ENCODE measurements at places on chromosomes 3 and 15.

- no peak for ATAC-seq
Measured at GRCh38 chr3:172224560-172225214, 185.3 kb downstream of the FNDC3B start.

DNA sequence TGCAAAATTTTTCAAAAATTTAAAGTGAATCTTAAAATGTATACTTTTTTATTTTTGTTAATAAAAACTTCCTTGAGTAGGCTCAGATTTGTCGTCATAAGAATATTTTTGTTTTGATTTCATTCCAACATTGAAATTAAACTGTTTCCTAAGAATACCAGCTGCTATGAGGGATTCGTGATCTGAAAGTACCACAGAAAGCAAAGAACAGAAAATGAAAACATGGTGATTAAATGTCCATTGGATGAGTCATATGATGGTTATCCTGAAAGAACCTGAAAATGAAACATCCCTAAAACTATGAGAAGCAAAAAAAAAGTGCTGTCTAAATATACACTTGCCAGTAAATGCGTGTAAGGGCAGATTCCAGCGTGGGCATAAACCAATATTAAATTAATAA is 143.8 kb downstream of the GMNC start:
- no peak for ATAC-seq

GRCh38 chr3:195550723-195551122 is 7.6 kb upstream of the PPP1R2 start:
- ATAC-seq = no peak

GRCh38 chr15:91413142-91413541 is 313.1 kb downstream of the SV2B start:
- no peak for ATAC-seq

DNA sequence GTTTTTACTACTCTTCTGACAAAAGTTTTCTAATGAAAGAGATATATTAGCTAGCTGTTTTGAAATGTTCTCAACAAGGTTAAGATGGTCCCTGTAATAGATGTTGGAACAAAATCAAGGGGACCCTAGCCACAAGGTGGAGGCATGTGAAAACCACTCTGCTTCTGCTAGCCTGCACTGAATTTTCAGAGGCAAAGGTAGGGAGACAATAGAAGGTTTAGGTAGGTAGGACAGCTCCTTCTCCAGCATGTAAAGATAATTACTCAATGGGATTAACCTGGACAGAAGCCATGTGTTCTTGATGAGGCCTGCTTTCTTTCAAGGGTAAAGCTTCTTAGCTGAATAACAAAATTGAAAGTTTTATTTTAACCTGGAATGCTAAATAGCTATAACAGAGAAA is 333.5 kb downstream of the LSAMP start:
- ATAC-seq = no peak

GRCh38 chr3:183317886-183318865 is 65.1 kb downstream of the B3GNT5 start:
- no peak for ATAC-seq

DNA sequence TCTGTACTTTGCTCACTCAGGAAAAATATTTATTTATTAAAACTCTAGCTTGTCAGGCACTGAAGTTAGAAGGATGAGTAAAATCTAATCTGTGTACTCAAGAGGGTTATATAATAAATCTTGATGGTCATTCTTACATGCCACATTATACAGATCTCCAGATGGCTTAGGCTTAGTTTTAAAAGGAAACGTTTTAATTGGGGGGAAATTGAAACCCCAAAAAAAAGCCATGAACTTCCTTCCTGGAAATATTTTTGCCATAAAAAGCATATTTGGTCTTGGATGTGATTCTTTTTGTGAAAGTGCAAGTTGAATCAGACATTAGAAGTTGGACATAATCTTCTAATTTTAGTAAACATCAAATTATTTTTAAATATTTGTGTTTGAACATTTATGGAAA is 6.0 kb downstream of the SENP8 start:
- ATAC-seq = no peak

GRCh38 chr3:69423463-69424155 is 37.7 kb upstream of the FRMD4B start:
- no peak for ATAC-seq

- ATAC-seq = no peak
Measured at GRCh38 chr3:45968706-45969105, 25.4 kb downstream of the CXCR6 start.

DNA sequence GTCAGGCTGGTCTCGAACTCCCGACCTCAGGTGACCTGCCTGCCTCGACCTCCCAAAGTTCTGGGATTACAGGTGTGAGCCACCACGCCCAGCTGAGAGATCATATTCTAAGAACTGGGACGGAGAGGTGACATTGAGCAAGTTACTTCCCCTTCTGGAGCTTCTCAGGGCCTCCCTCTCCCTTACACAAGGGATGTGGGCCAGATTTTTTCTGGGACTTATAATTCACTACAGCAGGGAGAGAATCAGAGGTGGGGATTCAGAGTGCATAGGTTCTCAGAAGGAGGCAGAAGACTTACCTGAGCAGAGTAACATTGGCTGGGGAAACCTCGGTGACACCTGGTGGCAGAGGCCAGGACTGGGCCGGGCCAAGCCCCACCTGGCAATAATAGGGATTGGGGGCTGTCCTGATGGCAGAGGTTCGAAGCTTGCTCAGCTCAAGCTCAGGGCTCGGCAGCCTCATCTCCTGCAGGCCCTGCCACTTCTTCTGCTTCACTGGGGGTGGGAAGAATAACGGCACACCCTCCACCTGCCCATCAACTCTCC is 6.8 kb downstream of the LTK start:
- no peak for ATAC-seq

- no peak for ATAC-seq
Measured at GRCh38 chr15:83413054-83413719, 34.0 kb upstream of the SH3GL3 start.

DNA sequence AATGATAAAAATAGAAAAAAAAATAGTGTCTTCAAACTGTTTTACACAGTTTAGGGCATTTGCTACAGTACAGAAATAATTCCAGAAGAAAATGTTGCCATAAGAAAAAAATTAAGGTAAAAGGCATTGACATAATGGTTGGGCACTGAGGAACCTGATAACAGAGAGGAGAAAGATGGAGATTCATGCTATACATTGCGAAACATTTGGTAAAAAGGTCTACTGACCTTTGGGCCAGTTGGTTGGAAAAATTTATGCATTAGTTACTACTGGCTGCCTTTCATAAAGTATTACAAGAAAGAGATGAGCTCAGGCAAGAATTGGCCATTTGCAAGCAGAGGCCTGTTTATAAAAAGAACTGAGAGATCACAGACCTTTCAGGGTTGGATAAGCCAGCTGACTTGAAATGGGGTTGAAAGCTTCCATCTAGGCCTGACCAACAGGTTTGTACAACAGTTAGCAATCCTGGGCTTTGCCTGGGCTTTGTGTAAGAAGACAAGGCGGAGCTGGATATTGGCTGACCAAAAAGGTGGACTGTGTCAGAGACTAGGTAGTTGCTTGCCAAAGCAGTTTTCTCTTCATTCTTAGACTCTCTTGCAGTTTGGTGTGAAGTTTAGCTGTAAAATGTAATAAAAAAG is 166.6 kb upstream of the MCTP2 start:
- no peak for ATAC-seq

- ATAC-seq = no peak
Measured at GRCh38 chr3:152051501-152052404, 178.3 kb downstream of the SUCNR1 start.

- ATAC-seq = no peak
Measured at GRCh38 chr3:128863560-128863959, 15.9 kb upstream of the ACAD9 start.

DNA sequence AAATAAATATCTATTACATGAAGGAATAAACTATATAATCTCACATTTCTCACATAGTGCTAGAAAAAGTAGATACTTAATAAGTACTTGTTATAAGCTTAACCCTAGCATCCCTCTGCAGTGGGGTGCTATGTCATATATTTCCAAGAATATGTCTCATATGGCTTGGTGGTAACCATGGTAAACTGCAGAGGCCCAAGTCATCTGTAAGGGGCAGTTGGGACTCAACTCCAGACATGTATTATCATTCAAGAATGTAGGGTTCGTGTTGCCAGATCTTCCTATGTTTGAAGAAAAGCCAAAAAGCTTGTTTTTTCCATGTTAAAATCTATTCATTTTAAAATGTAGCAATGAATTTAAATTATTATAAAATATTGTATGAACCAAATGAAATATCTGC is 46.2 kb downstream of the ZNF385D start:
- ATAC-seq = no peak

DNA sequence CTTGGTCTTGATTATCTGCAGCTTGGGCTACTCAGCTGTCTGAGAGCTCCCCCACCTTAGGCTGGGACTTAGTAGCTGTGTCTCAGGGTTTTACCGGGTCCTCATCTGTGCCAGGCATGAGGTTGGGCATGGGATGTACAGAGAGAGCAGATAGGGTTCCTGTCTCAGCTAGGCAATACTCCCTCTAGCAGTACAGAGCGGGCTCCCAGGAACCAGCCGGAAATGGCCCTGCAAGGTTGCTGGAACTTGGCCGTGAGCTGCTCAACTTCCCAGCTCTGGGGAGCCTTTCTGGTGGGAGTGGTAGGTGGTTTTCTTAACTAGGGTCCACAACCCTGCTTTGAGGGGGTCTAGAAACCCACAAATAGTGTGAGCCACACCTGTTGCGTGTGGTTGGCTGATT is 58.3 kb downstream of the ATP2B2 start:
- no peak for ATAC-seq

GRCh38 chr15:25137013-25137412 is 182.2 kb downstream of the SNRPN start:
- no peak for ATAC-seq

GRCh38 chr3:76715426-76715825 is 324.5 kb upstream of the ROBO2 start:
- ATAC-seq = no peak

DNA sequence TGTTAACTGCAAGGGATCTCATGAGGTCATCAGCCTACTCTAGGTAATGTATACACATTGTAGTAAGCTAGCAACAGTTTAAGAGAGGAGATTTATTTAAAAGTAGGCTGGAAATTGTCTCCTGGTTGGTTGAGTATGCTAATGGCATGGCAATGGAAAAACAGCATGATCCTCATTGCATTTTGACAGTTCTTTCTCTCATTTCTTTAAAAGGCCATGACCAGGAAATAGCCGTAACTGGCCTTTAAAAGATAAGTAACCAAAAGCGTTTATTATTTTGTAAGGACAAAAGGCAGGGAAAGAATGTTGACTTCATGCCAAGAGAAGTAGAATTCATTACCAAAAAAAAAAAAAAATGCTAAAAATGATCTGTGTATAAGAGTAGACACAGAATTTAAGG is 310.3 kb downstream of the FGF12 start:
- no peak for ATAC-seq

GRCh38 chr15:77546050-77546501 is 86.6 kb downstream of the LINGO1 start:
- ATAC-seq = no peak

DNA sequence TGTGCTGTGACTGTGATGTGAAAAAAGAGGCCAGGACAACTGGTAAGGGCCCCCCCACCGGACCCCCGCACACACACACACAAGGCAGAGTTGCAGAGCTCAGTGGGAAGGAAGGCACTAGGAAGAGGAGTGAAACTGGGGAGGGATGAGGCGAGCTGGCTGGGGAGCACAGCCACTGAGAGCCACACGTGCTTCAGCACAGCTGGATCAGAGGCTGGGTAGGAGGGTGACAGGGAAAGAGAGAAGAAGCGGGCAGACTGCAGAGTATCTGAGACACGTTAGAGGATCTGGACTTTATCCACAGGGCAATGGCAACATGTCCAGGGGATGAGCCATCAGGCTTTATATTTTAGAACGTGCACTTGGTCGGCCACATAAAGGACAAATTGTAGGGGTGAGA is 38.0 kb upstream of the TKT start:
- no peak for ATAC-seq

- ATAC-seq = no peak
Measured at GRCh38 chr3:55307622-55308021, 179.5 kb downstream of the WNT5A start.

- no peak for ATAC-seq
Measured at GRCh38 chr15:53675832-53676231, 83.6 kb downstream of the WDR72 start.

- ATAC-seq = peak; percentile 27
Measured at GRCh38 chr3:128846486-128846891, 32.9 kb upstream of the ACAD9 start.

DNA sequence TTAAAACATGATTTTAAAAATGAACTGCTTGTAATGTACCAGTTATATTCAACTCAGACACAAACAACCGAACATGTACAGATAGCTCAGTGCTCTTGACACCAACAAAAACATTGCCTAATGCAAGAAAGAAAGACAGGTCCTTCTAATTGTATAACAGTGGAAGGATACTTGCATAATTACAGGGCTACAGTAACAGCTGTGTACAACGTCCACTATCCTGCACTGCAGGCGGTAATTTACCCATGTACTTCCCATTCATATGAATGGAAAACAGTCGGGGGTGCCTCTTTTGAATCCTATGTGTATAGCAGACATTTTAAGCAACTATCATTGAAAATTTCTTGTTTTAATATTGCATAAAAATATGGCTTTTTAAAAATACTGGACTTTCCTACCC is 41.1 kb upstream of the PLSCR5 start:
- no peak for ATAC-seq

GRCh38 chr15:88247914-88248313 is 8.6 kb downstream of the NTRK3 start:
- ATAC-seq = no peak

DNA sequence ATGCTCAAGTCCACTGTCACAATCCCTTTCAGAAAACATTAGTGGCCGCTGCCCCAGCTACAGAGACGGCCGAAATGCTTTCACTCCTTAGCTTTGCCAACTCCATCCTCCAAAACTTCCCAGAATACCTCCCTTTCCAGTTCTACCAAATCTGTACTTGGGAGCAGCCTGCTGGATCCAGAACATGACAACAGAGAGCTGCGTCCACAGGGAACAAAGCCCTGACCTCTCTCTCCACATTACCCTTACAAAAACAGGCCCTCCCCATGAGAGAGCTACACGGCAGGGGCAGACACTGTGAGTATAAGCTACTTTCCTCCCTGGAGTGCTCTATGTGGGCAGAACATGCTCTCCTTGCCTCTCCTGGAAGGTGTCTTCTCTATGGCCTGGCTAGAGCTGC is 6.3 kb downstream of the RBM15B start:
- ATAC-seq = no peak

DNA sequence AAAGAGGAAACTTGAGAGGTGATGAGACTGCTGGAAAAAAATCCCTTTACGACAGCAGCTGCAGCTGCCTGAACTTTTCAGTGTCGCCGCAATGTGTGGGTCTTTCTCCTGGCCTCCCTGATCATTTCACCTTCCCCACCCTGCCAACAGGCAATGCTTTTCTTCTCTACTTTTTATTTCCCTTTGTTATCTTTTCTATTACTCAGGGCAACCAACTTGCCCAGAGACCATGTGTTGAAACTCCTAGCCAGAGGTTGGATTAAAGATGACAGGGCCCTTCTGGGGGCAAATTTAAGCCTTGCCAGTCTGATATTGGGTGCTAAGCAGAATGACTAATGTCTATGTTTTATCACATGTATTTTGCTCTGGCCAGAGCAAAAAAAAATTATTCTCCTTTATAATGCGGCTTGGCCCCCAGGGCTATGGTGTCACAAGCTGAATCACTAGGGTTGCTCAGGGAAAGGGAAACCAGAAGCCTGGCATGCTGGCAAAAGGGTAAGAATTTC is 51.5 kb upstream of the CFAP20DC start:
- no peak for ATAC-seq

- no peak for ATAC-seq
Measured at GRCh38 chr15:48426044-48426443, 94.8 kb downstream of the DUT start.

GRCh38 chr3:183385698-183386613 is 42.5 kb downstream of the MCF2L2 start:
- peak; percentile 67 for ATAC-seq
